ENCODE measurements at places on chromosomes 7 and 10.

- no peak for DNase-seq
These were observed 21.6 kb downstream of the NT5C3A start for GRCh38 chr7:33040803-33041516.

DNA sequence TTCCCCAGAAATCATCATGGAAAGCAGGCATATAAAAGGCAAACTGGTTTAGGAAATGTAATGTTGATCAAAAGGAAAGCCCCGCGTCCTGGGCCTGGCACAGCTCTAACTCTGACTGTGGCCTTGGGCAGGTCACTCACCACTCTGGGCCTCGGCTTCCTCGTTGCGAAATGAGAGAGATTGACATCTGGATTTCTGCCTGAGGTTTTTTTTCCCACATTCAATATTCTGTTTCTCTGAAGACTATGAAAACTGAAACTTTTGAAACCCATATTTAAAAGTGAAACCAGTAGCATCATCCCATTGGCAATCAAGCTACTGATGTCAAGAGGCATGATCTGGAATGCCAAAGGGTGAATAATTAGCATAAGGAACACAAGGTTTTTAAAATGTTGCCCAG lies 369.7 kb upstream of the NPVF start:
- no peak for DNase-seq

DNA sequence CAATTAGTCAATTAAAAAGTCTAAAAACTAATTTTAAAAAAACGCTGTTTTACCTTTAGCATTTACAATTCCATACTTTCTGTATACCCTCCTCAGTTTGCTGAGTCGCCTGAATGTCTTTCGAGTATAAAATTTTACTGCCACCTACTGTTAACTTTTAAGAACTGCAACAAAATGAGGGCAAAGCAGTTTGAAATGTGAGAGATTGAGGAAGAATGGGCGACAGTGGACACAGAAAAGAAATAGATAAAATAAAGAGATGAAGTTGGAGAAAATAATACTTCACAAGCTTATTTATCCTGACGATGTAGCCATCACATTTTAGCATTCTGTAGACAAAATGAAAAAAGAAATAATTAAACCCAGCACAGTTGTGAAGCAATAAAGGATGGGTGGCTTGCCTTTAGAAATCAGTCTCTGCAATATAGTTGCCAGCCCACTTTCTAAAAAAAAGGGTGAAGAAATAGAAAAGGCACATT lies 110.8 kb upstream of the PTN start:
- DNase-seq = no peak

- DNase-seq = no peak
These were observed 62.8 kb upstream of the SAMD8 start for GRCh38 chr10:75048669-75049098.

DNA sequence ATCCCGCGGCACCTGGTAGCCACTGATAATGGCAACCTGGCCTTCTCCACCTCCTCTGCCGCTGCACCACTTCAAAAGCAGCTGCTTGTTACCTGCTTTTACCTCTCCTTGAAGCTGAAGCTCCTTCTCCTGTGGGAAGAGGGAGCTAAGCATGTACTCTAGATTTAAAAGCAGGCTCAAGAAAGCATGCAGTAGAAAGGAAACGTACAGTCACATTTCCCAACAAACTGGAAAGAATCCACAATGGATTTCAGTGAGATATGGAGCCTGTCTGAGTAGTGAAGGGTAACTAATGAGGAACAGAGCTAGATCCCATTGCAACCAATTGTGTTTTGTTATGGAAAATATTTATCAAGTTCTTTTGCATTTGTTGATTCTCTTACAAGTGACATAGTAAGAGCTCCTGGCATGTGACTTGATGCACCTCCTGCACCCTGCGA lies 457.4 kb upstream of the GALNT17 start:
- DNase-seq = no peak

DNA sequence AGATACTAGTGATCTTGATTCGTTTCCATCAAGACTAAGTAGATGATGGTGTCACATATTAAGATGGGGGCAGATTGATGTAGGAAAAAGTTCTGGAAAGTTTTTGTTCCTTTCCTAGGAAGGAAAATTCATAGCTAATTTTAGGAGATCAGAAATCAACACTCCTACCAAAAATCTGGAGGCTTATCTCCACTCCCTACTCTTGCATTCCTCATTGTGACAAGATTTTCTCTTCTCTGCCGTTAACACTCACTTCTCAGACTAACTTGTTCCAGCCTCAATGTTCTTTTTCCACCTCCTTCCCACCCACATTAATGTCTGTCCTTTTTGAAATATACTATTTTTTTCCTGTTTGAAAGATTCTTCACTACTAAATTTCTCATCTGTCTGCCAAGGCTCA lies 851.9 kb upstream of the GHITM start:
- DNase-seq = no peak

DNA sequence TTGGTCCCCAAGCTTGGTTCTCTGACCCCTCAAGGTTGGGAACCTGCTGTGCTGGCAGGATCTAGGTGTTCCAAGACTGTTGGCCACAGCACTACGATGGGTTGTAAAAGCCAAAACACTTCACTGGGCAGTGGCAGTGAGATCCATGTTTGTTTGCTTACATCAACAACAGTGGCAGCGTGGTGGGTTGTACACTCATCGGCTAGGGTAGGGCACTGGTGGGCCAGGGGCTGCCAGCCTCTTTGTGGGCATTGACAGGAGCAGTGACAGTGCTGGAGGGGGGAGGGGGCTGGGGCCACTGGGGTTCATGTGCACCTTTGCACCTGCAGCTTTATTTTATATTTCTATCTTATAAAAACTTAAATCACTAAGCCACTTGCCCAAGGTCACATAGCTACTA lies 126.7 kb upstream of the ZWINT start:
- no peak for DNase-seq

DNA sequence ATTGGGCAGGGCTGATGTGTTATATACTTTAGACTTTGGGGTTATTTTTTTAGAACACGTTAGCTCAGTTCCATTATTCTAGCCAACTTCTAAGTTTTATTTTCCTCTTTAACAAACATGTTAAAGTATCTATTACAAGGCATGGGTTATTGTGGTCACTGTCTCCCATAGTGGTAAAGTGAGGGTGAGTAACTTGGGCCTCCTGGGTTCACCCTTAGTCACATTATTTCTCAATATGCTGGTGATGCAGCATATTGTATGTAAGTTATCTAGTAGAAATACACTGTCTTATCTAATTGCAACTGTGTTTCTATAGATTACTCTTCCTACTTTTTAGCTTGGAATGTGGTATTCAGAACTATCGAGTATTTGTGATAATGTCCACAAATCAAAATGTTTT lies 65.9 kb downstream of the BBS9 start:
- no peak for DNase-seq

Data from iPS DF 6.9 (cell line).